ENCODE measurements at places on chromosomes 5 and 9.
A peak's percentile ranks its signal among the peaks of the same experiment; 100 is the strongest.

GRCh38 chr5:95848701-95849100 lies 26.2 kb upstream of the GLRX start:
- DNase-seq = no peak

GRCh38 chr5:124866355-124867136 lies 120.1 kb upstream of the ZNF608 start:
- DNase-seq = no peak

DNA sequence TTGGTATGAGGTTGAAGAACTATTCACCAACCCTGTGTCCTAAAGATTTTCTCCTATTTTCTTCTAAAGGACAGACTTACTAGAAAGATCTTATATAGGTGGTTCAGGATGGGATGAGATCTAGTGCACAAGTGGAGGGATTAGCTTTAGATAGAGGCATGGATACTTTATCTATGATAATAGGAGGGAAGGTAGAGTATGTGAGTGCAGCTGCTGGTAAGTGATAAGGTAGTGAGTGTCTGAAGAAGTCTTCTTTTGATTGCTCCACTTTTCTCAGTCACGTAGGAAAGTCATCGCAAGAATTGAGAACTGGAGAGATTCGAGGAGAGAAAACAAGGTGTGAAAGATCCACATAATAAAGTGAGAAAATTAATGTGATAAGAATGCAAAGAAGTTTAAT lies 6.0 kb upstream of the NDUFS4 start:
- DNase-seq = no peak

DNA sequence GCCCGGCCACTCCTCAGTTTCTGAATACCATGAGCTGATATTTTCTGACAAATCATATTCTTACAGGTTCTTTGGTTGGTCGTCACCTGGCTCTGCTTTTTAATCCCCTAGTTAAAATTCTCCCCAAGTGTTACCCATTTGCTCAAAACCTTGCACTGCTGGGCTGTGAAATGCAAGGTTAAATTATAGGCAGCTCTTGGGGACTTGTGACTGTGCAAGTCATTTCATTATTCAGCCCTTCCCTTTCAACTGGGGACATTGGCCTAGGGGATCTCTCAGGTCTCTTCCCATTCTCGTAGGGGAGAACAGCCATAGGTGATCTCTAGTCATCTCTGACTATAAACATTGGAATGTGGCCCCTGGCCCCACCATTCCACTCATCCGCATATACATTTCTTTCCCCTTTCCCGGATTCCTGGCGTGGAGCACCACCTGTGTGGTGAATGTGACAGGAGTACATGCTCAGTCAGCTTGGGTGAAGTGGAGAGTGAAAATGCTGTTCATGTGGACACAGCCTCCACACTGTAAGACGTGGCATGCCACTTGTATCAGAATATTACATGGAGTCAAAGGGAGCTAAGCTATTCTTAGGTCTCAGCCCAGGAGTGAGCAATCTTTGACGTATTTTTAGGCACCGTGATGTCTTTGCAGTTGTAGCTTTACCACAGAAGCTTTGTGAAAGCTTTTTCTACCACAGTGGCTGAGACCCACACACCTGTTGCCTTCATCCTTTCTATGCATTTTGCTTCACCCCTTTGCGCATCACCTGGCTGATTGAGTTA lies 386.7 kb downstream of the KDM4C start:
- DNase-seq = no peak

- no peak for DNase-seq
Measured at GRCh38 chr9:35476596-35476995, 13.3 kb upstream of the RUSC2 start.

GRCh38 chr5:154241021-154241420 lies 50.5 kb downstream of the GALNT10 start:
- no peak for DNase-seq

DNA sequence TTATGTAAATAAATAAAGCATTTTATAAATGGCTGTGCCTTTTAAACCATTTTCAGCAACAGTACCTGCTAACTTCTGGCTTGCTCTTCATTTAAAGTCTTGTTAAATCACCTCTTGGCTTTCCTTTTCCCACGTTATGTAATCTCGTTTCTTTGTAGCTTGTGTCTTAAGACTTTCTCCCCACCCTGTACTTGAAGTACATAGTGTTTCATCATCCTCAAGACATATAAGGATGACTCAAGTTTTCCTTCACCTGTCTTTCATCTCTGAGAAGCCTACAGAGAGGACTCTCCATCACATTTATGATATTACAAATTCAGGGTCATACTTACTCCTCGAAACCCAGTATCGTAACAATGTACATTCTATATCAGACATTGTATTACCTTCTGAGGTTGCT lies 33.9 kb downstream of the PRELID2 start:
- DNase-seq = no peak

DNA sequence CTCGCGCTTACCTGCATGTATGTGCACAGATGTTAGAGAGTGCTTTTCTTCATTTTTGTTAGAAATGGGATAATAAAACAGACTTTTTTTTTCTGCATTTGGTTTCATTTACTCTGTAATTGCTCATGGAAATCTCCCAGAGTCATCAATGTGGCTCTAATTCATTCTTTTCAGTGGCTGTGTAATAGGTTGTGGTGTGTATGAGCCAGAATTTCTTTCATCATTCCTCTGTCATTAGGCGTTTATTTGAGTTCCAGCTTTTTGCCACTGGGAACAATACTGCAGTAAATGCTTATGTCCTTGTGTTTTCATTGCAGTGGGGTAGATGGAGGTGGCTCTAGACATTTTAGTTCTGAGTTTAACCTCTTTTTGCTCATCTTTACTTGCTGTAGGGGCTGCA lies 118.9 kb downstream of the NXNL2 start:
- DNase-seq = no peak

DNA sequence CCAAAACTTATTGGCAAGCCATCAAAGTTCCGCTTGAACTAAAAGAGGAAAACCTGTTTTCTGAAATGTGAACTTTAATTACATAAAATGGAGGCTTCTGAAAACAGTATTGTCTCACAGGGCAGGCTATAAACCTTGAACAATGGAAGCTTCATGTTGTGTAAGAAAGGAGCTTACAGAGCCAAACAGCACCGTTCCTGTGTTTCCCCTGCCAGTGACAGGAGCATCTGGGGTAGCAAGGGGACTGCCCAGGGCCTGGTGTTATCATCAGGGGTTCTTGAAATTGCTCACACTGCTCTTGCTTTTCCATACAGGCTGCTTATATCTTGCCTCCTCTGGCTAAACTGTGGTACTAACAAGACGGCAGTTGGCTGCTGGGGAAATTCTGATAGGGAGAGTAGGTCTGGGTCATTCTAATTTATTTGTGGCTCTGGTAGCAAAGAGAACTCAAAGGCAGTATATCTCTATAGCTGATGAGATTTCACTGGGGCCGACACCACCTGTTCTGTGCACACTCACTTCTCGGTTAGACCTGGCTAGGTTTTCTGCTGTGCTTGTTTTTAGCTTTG lies 40.4 kb downstream of the BASP1 start:
- no peak for DNase-seq

GRCh38 chr5:158861366-158861765 lies 238.3 kb downstream of the EBF1 start:
- no peak for DNase-seq

DNA sequence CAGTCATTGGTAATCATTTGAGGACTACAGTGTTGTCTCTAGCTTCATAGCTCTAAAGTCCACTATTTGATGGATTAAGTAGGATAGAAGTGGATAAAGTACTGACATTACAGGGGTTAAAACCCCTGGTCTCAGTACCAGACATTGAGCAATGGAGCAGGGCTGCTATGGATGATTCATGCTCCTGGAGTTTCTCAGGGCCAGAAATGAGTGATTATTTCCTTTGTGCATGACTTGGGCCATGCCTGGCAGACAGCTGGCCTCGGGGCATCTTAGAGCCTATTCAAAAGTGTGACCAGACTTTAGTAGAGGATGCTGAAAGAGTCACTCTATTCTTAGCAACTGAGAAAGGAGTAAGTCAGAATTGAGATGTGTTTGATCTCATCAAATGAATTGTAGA lies 350.7 kb upstream of the TLE4 start:
- peak; percentile 17 for DNase-seq

DNA sequence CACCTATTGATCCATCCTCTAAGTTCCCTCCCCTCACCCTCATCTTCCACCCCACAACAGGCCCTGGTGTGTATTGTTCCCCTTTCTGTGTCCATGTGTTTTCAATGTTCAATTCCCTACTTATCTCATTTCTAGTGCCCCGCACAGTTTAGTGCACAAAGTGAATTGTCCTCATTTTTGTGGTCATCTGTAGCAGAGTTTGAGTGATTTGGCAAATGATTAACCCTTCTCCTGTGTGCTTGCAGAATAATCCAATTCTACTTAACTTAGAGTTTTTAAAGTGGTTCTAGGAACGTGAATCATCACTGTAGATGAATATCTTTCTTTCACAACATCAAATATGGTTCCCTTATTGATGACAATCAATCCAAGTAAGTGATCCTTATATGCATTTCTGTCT lies 6.3 kb upstream of the HAPLN1 start:
- no peak for DNase-seq

GRCh38 chr9:14868772-14869583 lies 41.2 kb downstream of the FREM1 start:
- DNase-seq = no peak

DNA sequence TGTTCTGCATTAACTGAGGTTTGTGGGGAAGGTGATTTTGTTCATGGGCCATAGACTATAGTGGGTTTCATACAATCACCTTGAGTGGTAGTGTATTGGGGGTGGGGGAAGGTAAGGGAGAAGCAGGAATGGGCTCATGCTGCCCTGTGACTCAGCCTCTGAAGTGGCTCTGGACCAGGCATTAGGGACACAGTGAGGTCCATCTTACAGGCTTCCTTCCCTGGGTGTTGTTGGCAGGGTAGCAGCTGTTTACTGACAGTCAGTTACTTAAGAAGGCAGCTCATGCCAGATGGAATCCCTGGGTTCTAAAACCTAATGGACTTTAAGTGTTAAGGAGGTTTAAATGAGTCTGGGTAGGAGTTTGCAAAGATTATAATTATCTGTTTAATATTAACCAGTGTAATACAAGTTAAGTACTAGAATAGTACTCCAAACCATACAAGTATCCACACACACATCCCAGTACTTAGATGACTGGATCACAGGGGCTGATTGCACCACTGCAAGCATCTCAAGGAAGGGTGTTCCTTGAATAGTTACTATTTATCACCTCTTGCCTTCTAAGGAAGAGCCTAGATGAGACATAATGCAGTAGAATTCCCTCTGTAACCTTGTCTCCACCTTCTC lies 59.3 kb downstream of the CAST start:
- no peak for DNase-seq

GRCh38 chr5:137357436-137357835 lies 141.7 kb downstream of the SPOCK1 start:
- no peak for DNase-seq

GRCh38 chr5:20972419-20972925 lies 984.5 kb upstream of the CDH18 start:
- peak; percentile 9 for DNase-seq

GRCh38 chr5:164555809-164556208 lies 1050.4 kb downstream of the MAT2B start:
- DNase-seq = no peak

- DNase-seq = no peak
Measured at GRCh38 chr5:113162208-113162607, 185.6 kb downstream of the DCP2 start.

- DNase-seq = no peak
Measured at GRCh38 chr9:110278080-110278707, 21.9 kb upstream of the TXN start.

GRCh38 chr9:83535736-83536135 lies 2.5 kb downstream of the FRMD3 start:
- DNase-seq = no peak

GRCh38 chr9:128552744-128553440 lies 505 bp downstream of the SPTAN1 start:
- peak; percentile 44 for DNase-seq

GRCh38 chr5:139745132-139745799 lies 50.3 kb upstream of the PSD2 start:
- DNase-seq = peak; percentile 81

GRCh38 chr9:128089299-128089698 lies 21.3 kb downstream of the SLC25A25 start:
- no peak for DNase-seq

DNA sequence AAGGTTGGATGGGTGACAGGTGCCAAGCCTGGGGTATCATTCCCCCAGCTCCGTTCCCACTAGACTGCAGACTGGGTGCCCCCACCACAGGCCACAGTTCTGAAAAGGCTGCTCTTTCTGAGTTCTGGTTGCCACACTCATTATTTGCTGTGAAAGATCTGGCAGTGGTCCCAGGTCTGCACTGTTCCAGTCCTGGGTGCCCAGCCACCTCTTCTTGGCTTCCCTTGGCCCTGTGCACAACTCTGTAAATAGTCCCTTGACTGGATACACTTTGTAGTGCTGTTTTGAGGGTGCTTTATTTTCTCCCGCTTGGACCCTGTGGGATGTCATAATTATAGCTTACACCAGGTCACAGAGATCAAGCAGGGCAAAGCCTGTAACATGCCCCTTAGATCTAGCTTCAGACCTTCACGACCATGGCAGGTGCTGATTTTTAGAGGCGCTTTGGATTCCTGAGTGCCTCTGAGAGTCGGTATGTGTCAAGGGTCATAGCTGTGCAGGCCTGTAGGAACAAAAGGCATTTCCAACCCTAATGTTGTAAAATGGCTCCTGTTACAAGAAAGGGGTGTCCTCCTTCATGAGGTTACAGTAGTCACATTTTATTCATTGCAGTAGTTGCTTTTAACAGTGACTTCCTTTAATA lies 344.9 kb downstream of the ICE1 start:
- DNase-seq = no peak

GRCh38 chr5:78129597-78129996 lies 164.9 kb downstream of the AP3B1 start:
- DNase-seq = no peak

DNA sequence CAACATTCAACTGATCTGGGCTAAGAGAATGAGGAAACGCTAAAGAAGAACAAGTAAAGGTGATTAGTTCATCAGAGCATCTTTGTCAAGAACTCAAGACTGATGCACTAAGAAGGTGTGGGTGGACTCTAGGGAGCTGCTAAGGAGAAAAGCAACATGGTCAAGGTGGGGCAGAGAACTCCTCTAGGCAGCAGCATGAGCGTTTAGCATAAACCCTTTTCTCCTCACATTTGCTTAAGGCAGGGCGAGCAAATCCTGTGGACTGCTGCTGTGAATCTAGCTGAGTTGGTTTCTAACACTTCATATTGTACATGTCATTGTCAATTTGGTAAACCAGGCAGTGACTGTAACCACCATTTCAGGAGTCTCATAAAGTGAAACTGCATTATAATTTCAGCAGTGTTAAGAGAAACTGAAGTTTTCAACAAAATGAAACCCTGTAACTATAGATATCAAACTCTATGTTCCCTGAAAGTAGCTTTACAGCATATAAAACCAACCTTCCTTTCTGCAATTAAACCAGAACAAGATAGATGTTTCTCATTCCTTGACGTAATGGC lies 45.9 kb upstream of the MAN2A1 start:
- no peak for DNase-seq

- DNase-seq = no peak
Measured at GRCh38 chr5:131966551-131966950, 21.1 kb upstream of the MEIKIN start.

GRCh38 chr5:58794875-58795274 lies 212.0 kb downstream of the RAB3C start:
- no peak for DNase-seq
